ENCODE measurements at places on chromosomes 7 and 10.

DNA sequence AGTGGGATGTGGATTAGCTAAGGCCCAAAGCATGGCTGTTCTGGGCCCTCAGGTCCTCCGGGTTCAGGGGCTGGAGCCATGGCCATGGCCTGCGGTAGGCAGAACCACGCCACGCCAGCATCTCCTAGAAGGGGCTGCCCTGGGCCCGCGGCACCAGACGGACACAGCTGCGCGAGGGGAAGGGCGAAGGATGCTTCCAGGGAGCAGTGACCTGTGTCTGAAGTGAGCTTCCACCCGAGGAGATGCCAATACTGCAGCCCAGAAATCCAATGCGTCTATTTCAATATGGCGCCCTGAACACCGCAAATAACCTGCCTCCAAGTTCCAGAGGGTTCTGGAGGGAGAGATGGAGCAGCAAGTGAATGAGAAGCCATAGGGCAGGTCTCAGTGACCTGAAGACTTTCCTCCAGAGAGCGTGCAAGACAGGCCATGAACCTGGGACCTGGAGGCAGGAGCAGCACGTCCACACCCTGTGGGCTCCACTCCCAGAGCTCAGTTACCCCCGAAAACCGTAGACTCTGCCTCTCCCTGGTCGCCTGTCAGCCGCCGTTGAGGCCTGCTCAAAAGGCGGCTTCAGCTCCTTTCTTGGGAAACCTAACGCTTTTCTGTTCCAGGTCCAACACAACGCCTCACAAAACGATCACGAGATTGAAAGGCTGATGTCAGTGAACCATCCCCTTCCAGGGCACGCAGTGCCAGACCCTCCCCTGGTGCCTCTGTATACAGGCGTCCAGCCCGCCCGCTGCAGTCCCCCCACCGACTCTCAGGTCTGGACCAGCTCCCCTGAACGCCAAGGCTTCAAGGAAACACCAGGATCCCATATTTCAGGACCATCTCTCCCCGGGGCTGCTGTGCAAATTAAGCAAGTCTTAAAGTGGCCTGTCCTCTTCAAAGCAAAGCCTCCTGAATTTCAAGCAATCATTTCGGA lies 37.4 kb downstream of the AMZ1 start:
- DNase-seq = no peak

- DNase-seq = no peak
Measured at GRCh38 chr10:14712991-14713424, 61.7 kb downstream of the FAM107B start.

DNA sequence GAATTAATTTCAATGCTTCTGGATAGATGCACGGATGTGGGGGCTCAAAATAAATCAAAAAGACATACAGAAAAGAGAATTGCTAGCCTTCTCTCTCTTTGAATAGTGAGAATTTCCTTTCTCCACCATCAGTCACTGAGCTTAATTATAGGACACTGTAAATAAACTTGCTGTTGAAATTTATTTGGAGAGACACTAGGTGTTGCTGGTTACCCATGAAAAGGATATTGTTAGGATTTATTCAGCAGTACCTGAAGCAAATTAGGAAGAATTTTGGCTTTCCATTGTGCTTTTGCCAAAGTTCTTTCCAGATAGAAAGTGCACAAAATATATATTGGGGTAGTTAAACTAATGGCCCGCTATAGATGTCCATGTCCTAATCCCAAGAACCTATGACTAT lies 27.6 kb downstream of the GCC1 start:
- no peak for DNase-seq

- no peak for DNase-seq
Measured at GRCh38 chr10:90916392-90917237, 4.3 kb downstream of the ANKRD1 start.

DNA sequence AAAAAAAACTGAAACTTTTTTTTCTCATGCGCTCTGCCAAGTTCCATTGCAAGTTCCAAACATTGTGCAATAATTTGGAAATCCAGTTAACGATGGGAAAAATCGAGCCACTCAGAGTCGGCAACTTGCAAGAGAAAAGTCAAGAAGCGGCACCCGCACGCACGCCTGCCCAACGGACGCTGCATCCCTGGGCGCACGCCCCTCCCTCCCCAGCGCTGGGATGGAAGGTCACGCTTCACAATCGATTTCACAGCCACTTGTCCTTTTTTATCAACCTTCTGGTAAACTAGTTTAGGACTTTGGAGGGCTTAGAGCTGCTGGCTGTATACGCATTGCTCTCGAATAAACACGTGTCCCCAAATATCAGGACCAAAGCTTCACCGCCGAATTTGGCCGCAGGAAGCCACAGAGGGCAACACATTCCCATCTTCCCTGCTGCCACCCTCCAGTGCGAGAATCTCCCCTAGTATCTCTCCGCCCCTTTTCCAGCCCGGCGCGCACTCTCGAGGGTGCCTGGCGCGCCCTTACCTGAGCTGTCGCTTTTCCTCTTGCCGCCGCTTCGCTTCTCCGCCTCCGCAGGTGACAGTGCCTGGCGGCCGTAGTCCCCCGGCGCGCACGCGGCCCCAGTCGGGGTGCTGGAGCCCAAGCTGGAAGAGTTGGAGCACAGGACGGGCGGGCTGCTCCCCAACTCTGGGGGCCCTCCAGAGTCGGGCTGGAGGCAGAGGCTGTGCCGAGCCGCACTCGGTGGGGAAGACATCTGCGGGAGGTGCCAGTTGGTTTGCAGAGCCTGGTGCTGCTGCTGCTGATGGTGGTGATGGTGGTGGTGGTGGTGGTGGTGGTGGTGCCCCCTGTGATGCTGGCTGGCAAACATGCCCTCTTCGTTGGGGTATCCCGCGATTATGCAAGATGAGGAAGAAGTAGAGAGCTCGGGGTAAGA lies 857 bp downstream of the MEOX2 start:
- peak; percentile 38 for DNase-seq

DNA sequence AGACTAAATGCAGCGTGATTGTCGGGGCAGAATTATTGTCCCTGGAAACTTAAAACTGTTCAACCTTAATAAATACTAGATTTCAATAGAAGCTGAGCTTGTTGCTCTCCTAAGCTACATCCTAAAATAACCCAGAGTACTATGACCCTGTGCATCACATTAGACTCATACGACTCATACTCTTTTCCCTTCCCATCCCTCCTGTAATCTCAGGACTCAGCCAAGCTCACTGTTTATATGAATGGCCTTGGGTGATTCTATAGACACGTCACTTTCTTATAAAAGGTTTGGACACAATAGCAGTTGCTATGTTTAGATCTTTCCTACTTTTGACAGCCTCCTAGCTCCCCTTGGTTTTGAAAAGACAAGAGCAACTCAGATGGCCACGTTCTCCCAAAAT lies 17.2 kb downstream of the TCF7L2 start:
- no peak for DNase-seq

DNA sequence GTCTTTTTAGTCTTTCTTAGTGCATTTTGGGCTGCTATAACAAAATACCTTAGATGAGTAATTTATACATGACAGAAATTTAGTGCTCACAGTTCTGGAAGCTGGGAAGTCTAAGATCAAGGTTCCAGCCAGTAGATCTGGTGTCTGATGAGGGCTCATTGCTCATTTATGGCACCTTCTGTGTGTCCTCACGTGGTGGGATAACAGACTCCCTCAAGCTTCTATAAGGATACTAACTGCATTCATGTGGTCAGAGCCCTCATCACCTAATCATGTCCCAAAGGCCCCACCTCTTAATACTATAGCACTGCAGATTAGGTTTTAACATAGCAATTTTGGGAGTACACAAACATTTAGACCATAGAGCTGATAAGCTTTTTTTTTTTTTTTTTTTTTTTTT lies 80.4 kb downstream of the ZNRF2 start:
- no peak for DNase-seq

DNA sequence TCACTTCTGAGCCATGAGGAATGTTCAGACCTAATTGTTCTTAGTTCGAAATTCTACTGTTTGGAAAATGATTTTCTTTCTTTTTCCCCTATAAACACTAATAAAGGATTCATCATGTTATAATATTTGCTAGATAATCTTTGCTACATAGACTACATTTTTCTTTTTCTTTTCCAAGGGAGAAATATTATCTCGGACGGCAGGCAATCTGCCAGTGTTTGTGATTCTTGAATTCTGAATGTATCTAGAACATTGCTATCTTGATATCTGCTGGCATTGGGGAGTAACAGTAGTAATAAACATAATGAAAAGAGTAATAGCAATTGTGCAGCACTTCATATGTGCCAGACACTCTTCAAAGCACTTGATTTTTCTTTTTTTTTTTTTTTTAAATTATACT lies 107.7 kb upstream of the ZNF32 start:
- DNase-seq = no peak

DNA sequence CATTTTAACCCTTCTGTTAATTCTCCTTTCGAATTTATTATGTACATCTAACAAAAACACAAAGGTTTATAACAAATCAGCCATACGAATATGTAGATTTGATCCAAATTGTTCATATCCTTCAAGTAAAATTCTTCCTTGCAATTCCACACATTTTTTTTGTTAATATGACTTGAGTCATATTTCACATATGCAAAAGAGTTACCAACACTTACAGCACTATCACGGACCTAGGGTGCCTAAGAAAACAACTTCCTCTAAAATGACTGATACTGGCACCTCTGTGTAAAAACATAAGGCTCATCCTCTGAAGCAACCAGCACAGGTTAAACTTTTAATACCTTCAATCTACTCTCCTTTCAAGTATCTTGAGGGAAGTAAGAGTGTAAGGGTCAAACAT lies 451.8 kb downstream of the SEMA3D start:
- no peak for DNase-seq

GRCh38 chr10:130802301-130802700 lies 509.2 kb downstream of the TCERG1L start:
- DNase-seq = no peak

- no peak for DNase-seq
Measured at GRCh38 chr10:130201043-130201380, 64.8 kb downstream of the GLRX3 start.

GRCh38 chr10:73641328-73642060 lies at the start of gene MYOZ1:
Gene MYOZ1 (minus strand): TSS chr10:73641474. CDS start chr10:73640017, 1,457 bp downstream.
- peak; percentile 78 for DNase-seq

DNA sequence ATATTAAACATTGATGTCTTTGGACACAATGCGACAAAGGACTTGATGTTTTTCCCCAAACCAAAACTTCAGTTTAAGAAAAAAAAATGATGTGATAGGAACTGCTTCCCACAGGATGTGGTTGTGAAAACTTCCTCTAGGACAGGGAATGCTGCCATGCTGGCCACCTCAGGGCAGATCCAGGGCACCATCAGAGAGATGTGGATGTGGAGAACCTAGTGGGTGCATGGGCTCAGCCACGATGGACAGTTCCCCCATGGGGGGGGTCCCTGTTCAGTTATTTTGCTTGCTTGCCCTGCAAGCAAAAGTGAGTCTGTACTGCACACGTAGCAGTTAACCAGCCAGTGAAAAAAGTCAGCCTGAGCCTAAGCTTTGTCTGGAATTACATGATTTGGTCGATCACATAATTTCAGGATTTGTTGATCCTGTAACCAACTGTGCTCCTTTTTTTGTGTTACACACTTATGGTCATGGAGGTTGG lies 36.3 kb downstream of the LAMB4 start:
- DNase-seq = no peak

Data from mesendoderm (in vitro differentiated cells).